HT1080 (cell line): ENCODE measurements at places on chromosomes 13 and 19. TPM values are rescaled to one million over a fixed set of nuclear protein-coding genes. Genes with fewer than 3 reads are reported as not detected.

The SIX5 gene
- total RNA-seq = 7.7 and 10.2 TPM in 2 replicates

The GARIN5A gene
- total RNA-seq = 0.17 and 0.37 TPM in 2 replicates

The ATP1A3 gene
- total RNA-seq = 0.03 and 0.13 TPM in 2 replicates

The MEIOSIN gene
- total RNA-seq = 0.07 and 0.37 TPM in 2 replicates
